Stimulated activated CD8-positive, alpha-beta memory T cell treated with anti-CD3 and anti-CD28 coated beads, Interleukin-12 subunit alpha, Interleukin-12 subunit beta, amount 100 ng/mL, for 4 hours (primary cell): ENCODE measurements at places on chromosomes 12 and 14.

GRCh38 chr12:131015581-131016337 lies 62.1 kb downstream of the ADGRD1 start:
- no peak for DNase-seq

DNA sequence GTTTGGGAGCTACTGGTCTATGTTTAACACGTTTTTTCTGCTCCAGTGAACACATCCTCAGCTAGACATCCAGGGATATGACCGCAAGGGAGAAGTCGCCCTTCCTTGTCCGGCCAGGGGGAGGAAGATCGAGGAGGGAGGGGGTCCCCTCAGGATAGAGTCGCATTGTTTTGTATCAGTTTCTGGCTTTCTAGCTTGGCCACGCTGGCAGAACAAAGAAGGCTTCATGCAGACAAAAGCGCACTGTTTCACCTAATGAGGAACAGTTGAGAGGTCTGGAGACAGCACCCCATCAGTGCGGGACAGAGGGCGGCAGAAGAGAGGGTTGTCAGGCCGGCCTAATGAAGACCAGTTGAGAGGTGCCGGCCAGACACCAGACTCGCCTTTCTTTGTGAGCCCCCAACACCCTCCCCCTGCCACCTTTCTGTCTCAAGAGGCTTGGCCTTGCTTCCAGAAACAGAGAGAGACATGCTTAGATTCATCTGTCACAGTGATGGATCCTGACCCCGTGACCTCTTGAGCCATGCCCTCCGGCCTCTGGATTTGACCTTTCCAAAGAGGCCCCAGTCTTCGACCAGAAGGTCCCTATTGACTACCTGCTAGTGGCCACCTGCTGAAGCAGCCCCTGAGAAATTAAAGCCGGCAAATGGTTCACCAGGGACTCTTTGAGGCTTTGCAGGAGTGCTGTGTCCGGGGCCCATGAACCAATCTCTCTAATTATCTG lies 254.7 kb upstream of the TBX3 start:
- DNase-seq, result no peak

- DNase-seq, result no peak
Measured at GRCh38 chr12:105585107-105585506, 254.6 kb downstream of the C12orf75 start.

DNA sequence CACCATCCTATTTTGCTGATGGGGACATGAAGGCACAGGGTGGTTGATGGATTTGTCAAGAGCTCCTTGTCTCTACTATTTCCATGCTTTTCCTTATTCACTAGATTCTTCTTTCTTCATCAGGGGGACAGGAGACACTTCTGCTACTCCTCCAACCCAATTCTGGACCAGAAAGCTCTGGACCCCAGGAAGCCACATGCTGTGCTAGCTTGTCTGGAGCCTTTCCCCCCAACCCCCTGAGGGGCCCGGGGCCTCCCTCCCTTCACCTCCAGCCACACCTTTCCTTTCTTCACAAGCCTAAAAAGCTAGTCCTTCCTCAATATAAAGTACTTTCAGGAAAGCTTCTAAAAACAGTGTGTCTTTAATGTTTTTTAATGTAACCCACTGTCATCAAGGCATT lies 75.1 kb upstream of the CAPRIN2 start:
- DNase-seq, result no peak

- no peak for DNase-seq
Measured at GRCh38 chr14:20415782-20416206, 2.5 kb upstream of the TEP1 start.

DNA sequence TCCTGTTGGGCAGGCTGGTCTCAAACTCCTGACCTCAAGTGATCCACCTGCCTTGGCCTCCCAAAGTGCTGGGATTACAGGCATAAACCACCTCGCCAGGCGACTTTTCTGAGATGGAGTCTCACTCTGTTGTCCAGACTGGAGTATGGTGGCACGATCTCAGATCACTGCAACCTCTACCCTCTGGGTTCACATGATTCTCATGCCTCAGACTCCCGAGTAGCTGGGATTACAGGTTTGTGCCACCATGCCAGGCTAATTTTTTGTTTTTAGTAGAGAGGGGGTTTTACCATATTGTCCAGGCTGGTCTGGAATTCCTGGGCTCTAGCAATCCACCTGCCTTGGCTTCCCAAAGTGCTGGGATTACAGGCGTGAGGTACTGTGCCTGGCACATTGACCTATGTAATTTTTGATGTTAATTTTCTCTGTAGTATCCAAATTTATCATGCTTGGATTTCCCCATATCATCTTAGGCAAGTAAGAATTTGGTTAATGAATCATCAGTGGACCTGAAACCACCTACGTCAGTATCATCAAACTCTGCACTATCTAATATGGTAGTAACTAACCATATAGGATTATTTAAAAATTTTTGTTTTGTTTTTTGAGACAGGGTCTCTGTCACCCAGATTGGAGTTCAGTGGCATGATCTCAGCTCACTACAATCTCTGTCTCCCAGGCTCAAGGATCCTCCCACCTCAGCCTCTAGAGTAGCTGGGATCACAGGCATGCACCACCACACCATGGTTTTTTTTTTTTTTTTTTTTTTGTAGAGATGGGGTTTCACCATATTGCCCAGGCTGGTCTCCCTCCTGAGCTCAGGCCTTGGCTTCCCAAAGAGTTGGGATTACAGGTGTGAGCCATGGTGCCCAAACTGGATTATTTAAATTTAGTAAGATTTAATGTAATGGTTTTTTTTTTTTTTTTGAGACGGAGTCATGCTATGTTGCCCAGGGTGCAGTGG lies 11.9 kb upstream of the ATP5F1B start:
- no peak for DNase-seq

DNA sequence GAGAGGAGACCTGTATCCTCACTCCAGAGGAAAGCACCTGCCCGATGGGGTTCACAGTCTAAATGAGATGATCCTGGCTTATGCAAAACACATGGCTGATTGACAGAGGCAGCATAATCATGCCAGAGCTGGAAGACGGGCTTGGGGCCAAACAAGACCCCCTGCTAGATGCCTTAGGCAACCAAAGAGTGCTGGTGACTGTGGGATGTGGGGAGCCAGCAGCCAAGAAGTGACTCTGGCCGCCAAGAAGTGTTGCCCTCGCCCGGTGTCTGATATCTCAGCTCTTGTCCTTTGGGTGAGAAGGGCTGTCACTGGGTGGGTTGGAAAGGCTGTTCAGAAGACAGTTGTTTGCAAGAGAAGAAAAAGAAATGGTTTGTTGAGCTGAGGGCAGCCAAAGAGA lies 56.7 kb downstream of the PLEKHG3 start:
- no peak for DNase-seq

DNA sequence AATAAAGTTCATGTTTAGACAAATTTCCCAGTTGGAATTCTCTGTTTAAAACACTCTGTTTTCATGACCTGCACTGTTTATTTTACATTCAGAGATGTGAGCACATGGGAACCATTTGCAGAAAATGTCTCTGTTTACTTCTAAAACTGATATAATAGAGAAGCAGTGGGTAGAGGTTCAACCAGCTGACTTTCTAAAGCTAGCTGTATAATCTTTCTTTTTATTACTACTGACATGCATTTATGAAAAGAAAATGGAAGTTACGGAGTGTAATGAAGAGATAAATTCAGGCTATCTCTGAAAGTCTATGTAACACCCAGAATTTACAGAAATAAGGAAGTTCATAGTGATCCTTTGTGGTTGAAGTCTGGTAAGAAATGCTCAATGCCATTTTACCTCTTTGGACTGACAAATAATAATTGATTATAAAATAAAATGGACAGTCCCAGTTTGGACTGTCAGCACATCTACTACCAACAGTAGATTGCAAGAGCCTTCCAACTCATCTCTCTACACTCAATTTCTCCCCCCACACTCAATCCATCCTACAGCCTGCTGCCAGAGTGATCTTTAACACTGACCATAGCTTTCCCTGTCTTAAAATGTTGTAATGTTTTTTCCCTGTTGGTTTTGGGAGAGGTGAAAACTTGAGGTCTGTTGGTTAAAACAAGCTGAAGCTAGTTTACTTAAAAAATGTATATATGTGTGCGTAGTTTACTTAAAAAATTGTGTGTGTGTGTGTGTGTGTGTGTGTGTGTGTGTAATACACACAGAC lies 137.4 kb downstream of the AEBP2 start:
- no peak for DNase-seq

DNA sequence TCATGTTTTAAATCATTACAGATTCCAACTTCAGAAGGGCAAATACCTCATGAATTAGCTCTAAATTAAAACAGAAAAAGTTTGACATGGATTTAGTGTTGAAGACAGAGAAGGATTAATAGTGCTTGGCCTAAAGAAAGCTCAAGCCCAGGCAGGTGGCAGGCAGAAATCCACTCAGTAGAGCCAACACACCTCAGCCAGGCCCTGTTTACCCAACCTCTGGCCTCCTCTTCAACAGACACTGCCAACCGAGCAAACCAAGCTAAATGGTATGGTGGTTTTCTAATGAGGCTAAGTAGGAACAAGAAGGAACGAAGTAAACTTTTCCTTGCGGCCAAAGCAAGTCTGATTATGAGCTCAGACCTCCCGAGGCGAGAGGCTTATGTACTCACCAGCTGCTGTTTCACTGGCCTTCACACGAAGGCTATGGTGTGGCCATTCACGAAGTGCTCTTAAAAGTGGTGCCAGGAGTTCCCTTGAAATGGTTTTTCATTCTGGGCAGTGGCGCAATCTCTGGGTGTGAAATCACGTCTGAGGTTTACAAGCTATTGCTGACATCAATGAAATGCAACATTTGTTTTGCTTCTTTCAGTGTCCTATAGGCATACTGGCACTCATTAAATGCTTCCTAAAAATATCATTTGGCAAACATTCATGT lies 124.1 kb upstream of the LGR5 start:
- no peak for DNase-seq

DNA sequence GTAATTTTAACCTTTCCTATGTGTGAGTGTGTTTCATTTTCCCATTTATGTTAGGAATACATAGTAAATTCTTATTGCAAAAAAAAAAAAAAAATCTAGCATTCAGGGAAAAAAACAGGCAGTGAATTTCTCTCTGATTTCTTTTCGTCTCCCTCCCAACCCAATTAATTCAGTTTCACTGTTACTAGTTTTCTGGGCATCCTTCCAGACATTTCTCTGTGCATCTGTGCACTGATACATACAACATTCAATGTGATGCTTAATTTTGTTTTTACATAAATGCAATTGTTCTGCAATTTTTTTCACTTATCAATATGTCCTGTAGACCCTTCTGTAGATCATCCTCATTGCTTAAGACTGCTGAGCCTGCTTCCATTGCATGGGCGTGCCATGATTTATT lies 694.3 kb upstream of the TBX3 start:
- no peak for DNase-seq

GRCh38 chr12:41465526-41465925 lies 277.4 kb downstream of the PDZRN4 start:
- DNase-seq, result no peak
